NB4 (cell line): ENCODE measurements at places on chromosomes 1 and 21.

- DNase-seq: peak; percentile 61
Observed at GRCh38 chr1:179599623-179600249, 8.1 kb downstream of the TDRD5 start.

DNA sequence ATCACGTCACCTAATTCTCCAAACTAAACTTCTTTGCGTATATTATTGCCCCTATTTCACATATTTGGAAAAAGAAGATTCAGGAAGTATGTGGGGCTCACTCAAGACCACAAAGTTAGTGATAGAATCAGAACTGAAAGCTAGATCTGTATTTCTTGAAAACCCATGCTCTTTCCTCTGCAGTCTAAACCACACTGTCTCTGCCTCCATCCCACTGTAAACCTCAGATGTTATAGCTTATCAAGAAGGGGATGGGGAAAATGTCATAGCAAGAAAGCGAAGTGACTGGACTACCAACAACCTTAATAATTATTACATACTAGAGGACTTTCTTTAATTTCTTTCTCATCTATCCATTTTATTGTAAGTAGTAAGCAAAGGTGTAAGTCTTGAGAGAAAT, 257.7 kb upstream of the SGIP1 start:
- no peak for DNase-seq

GRCh38 chr1:94807742-94808491, 12.2 kb upstream of the SLC44A3 start:
- peak; percentile 83 for DNase-seq

GRCh38 chr1:180265201-180265600, 35.1 kb downstream of the LHX4 start:
- DNase-seq: no peak

GRCh38 chr1:18954270-18955071, 2.0 kb downstream of the IFFO2 start:
- DNase-seq: no peak

DNA sequence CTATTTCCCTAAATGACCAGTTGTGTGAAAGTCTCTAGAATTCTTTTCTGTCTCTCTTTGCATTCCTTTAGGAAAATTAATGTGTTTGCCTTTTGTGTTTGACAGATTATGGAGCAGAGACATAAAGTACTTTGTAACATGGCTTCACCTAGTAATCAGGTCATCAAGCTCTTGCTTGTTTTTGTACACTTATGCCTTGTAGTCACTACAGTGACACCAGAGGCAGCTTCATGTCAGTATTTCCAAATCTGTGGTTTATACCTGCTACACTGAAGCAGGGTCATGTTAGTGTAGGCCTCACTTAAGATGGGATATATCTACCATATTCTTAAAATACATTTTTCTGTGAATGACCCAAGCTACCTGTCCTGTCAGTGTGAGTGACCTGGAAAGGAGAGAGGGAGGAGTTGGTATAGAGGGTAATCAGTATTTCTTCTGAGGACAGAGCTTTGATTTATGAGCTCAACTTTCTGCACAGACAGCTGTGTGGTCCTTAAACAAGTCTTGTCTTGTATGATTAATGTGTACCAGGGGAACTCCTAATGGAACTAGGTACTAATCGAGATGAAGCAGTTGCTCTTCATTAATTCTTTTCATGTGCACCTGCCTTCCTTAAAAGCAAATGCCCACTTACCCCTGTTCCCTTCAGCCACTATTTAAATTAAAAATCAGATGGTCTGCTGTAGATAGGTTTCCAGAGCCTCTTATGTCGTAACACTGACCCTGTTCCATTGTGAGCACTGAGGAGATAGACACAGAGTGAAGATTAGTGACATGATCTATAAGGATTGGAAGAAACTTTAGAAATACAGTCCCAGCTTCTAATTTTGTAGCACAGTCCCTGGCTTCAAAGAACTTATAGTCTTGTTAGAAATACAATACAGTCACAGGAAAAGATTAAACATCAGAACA, 45.7 kb downstream of the MACO1 start:
- DNase-seq: no peak

DNA sequence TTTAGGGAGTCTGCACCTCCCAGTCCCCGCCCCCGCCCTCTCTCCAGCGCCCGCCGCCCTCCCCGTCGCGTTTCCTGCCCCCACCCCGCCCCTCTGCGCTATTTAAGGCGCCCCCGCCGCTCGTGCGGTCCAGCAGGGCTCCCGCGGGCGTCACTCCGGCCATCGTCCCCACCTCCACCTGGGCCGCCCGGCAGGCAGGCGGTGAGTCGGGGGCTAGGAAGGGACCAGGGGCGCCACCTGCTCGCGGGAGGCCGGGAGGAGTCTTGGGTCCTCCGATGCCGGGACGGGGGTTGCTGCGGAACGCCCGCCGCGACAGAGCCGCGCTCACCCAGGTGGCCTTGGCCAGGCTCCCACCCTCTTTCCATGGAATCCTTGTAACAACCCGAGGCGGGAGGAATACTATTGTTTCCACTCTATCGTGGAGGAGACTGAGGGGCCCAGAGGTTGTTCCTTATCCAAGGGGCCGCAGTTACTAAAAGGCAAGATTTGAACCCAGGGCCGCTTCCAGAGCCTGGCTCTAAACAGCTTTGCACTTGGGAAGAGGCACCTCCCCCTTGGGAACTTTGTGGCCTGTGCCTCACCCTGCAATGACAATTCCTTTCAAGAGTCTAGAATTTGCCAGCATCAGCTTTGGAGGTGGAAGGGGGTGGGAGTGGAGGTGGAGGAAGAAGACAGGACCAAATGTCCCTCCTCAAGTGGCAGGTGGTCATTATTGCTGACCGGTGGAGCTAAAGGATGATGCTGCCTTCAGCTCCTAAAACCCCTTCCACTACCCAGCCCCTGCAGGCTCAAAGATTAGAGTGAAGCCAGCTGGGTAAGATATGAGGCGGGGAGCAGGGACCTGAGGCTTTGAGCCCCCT, at the start of gene GJA4:
Gene GJA4 (plus strand): TSS at position 132 of the 860 bp plus-strand sequence. CDS start 1,215 bp downstream, outside the sequence.
- no peak for DNase-seq

DNA sequence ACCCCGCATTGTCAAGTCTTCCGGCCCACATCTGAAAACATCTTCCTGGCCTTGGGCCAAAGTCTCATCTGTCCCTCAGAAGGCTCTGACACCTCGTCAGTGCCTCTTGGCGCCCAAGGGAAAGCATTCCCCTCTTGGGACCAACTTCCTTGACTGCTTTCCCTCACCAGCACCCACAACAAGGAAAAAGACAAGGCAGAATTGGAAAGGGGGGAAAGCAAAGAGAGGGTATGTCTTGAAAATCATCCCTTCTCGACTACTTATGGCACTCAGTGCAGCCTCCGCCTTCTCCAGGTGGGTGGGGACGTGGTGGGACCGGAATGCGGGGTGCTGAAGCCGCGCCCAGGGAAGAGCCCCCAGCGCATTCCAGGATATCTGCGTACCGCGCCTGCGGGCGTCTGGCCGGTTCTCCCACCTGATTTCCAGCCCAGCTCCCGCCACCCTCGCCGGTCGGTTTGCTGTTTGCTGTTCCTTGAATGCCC, 554 bp upstream of the SLC39A1 start:
- no peak for DNase-seq

- no peak for DNase-seq
Observed at GRCh38 chr1:193697115-193697762, 510.8 kb upstream of the B3GALT2 start.

GRCh38 chr1:150578272-150579109, 919 bp downstream of the MCL1 start:
- DNase-seq: peak; percentile 73

DNA sequence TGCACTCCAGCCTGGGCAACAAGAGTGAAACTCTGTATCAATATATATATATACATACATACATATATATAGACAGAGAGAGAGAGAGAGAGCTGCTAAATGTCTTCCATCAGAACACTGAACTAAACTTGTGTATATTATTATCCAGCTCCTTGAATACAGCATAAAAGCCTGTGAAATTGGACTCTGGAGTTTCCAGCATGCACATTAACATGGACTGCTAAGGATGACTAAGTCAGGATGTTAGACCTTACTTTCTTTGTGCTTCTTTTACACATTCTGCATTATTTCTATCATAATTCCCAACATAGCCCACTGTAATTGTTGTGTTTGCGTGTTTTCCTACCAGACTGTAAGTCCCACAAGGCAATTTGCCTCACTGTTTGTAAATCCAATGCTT, 259.1 kb downstream of the TGFB2 start:
- DNase-seq: no peak

- DNase-seq: no peak
Observed at GRCh38 chr1:59707178-59707791, 107.5 kb upstream of the HOOK1 start.

DNA sequence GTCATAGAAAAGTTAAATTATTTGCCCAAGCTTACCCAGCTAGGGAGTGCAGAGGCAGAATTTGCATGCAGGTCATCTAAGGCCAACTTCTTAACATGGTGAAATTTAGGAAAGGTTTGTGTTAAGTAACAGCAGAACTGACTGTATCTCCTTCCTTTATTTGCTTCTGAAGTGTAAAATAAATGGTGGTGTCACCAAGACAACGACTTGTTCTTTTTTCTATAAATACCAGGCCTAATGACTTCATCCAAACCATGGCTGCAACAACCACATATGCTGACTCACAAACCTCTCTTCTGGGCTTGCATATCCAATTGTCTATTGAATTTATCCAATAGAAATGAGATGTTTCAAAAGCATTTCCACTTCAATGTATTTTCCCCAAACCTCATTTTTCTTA, 19.1 kb downstream of the COL24A1 start:
- DNase-seq: peak; percentile 20

GRCh38 chr21:38470755-38471154, 27.5 kb downstream of the ERG start:
- peak; percentile 70 for DNase-seq

DNA sequence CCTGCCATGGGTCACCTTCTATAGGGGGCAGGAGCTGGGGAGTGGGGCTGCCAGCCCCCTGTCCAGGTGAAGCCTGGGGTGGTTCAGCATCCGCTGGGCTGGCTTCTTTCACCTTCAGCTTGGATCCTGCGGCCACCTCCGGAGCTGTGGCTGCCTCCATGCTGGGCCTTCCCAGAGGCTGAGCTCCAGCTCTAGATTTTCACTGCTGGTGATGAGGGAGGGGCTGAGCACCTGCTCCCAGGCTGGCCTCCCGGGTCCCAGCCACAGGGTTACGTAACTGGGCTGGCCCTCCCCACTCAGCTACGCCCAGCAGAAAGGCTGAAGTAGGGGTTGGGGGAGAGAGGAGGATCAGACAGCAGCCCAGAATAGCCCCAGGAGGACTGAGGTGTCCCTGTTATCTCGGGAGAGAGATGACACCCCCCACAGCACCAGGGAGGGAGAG, at the start of gene MYBPHL:
Gene MYBPHL (minus strand): TSS at position 180 of the 442 bp plus-strand sequence. CDS start 20 bp downstream, at position 160.
- DNase-seq: peak; percentile 73

- DNase-seq: no peak
Observed at GRCh38 chr1:85452948-85453347, 12.0 kb downstream of the DDAH1 start.

DNA sequence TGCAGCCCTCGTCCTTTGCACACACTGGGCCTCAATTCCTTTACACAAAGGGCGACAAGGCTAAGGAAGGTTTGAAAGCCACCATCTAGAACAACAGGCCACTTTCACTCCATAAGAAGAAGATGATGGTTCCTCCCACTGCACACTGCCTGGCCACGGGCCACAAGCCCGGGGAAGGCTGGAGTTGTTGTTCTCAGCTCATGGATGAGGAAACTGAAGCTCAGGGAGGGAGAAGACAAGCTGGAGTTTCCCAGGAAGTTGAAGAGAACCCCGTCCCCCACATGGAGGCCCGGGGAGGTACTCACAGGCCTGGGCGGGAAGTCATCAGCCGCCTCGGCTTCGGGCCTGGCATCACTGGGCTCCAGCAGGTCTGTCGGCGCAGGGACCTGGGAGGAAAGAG, 24.6 kb upstream of the DDOST start:
- no peak for DNase-seq
